ENCODE measurements at places on chromosomes 16 and 17.

- DNase-seq: no peak
These were observed 22.6 kb downstream of the SLC5A10 start for GRCh38 chr17:18974407-18975149.

DNA sequence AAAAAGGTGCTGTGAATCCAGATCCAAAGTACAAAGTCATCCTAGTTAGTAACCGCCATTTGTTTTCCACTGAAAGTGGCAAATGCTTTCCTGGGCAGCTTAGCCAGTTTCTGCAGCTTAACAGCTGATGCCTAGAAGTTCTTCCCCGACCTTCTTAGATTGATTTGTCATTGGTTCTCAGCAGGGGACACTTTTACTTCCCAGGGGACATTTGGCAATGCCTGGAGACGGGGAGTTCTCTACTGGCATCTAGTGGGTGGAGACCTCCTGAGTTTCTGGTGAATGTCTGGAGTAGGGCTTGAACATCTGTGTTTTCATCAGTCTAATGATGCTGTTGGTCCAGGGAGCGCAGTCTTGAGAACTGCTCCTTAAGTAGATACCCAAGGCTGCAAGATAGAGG, 7.6 kb downstream of the DNAJA3 start:
- DNase-seq: no peak

DNA sequence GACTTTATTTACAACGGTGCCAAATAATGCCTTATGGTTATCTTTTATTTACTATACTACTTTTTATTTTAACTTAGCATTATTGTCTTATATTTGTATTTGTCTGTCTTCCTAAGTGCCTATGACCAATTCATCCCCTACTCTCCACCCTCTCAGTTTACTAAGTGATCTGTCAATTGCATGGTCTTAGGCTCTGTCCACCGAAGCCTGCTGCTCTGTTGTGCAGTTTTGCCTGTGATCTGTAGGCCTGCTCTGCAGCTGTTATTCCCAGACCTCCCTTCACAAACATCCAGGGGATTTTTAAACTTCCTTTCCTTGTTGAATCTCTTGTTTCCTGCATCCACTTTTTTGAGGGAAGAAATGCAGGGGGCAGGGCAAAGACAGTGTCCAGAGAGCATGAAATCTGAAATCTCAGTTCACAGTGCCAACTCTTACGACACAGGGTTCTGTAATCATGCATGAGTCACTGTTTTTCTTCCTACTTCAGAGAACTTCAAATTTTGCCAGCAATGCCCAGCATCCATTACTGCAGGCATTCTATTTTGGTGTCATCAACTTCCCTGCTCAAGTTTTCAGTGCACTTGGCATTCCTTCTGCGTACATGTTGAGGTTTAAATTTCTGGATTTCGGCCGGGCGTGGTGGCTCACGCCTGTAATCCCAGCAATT, 11.4 kb downstream of the SLFN5 start:
- DNase-seq: no peak

DNA sequence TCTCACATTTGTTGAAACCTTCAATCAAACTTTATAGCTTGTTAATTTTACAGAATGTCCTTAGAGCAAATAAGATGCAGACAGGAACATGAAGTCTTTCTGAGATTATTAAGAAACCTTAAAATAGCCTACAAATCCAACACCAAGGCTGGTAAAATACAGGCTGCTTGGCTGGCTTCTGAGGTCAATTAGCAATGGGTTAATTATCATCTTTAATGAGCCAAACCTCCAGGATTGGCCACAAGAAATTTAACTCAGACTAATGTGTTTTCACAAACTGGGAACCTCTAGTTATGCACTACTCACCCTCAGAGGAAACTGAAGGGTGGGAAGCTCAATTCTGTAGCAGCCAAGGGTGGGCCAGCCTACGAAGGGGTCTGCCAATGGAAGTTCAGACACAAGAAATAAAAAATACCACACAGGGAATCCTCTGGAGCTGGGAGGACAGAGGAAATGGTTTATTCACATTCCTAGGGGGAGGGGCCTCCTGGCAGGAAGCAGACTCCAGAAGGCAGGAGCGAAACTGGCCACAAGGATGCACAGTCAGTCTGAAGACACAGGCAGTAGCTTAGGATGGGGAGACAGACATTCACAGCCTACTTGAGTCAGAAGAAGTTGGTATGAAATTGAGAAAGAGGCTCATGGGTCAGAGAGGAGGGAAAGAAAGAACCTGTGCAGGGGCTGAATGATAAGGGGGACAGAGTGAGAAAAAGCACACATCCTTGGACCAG, 36.1 kb downstream of the HIC1 start:
- DNase-seq: no peak

GRCh38 chr17:43676471-43676870, 14.7 kb upstream of the MEOX1 start:
- no peak for DNase-seq

DNA sequence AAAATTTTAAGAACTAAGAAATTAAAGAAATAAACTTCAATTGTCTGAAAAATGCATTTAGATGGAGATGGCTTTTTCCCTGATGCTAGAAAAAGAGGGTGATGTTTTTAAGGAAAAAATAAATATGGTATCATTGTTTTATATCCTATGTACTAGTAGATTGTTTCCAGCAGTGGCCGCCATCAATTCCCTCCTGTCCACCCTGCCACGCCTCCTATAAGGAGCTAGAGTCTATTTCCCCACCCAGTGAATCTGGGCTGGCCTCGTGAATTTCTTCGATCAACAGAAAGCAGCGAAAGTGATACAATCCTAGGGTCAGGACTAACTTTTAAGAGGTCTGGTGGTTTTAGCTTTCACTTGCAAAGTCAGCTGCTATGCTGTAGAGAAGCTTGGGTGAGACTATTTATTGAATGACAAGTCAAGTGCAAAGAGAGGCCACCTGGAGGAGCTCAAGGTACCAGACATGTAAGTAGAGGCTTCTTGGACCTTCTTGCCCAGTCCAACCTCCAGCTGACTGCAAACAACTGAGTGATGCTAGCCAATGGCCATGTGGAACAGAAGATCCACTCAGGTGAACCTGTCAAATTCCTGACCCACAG, 80.9 kb upstream of the MTMR4 start:
- DNase-seq: no peak

DNA sequence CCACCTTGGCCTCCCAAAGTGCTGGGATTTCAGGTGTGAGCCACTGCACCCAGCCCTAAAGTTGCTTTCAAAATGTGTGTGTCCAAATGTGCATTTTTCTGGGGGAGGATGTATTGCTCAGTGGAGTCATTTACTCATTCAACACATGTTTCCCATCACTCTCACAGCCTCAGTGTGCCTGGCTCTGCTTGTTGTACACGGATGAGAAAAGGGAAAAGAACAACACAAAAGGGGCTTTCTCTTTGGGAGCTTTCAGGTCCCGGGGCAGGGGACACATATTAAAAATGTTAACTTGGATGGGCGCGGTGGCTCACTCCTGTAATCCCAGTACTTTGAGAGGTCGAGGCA, 1.7 kb upstream of the PPL start:
- DNase-seq: no peak

- no peak for DNase-seq
These were observed 7.3 kb upstream of the ZDHHC7 start for GRCh38 chr16:85018529-85019236.

DNA sequence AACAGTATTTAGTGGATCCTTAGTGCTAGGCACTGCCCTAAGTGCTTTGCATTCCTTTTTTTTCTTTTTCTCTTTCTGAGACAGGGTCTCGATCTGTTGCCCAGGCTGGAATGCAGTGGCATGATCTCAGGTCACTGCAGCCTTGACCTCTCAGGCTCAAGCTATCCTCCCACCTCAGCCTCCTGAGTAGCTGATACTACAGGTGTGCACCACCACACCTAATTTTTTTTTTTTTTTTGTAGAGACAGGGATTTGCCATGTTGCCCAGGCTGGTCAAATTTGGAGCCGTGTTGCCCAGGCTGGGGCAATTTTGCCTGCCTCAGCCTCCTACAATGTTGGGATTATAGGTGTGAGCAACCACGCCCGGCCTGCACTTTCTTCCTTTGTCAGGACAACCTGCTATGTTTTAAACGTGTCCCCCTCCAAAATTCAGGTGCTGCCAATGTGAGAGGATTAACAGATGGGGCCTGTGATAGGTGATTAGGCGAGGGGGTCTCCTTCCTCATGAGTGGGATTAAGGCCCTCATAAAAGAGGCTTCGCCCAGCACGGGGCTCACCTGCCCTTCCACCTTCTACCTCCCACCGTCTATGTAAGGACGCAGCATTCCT, 5.4 kb downstream of the NQO1 start:
- no peak for DNase-seq

DNA sequence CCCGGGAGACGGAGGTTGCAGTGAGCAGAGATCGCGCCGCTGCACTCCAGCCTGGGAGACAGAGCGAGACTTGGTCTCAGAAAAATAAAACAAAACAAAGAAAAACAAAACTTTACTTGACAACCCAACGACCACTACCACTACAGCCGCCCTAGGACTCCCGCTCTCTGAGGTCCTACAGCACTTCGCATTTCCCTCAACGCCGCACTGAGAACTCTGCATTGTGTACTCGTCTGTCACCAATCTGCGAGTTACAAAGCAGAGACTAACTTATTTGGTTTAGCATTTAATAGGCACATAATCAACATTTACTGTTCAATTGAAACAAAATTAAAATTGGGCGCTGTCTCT, 479 bp upstream of the ZNF207 start:
- peak; percentile 73 for DNase-seq

DNA sequence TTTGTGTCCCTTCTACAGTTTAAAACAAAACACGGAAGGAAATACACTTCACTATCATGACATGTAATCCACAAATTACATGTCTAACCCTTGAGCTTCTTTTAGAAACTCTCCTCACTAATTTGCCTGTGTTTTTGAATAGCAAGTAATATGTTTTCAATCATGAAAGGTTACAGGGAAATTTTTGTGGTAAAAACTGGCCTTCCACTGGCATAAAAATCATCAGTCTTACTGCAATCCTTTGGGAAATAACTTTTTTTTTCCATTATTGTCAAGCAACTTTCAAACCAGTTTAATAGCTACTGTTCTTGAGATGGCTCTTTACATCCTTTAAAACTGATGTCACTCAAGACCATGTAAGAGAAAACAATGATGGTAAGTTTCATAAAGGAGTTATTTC, 27.0 kb downstream of the MYO1D start:
- no peak for DNase-seq

GRCh38 chr17:859824-860195, 77.7 kb downstream of the MRM3 start:
- no peak for DNase-seq

DNA sequence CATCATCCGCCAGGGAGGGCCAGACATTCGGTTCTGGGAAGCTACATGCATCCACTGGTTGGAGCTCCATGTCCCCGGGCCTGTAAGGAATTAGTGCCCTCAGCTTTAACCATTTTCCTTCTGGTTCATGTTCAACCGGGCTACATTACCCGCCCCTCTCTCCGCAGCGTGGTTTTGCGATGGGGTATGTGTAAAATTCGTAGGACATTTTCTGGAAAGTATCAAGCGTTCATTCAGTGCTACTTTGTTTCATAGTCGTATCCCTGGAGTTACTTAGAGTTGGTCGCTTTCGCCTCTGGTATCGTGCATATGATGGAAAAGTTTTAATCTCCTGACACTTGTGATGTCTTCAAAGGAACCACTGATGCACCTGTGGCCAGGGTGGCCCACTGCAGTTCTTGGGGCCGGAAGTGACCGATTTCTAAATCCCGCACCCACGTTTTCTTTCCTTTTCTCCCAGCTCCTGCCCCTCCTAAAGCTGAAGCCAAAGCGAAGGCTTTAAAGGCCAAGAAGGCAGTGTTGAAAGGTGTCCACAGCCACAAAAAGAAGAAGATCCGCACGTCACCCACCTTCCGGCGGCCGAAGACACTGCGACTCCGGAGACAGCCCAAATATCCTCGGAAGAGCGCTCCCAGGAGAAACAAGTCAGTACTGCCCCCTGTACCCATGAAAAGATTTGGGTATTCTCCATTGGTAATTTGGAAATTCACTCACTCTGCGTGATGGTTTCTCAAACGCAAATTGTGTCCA, 637 bp downstream of the RPL23A start:
- DNase-seq: no peak

DNA sequence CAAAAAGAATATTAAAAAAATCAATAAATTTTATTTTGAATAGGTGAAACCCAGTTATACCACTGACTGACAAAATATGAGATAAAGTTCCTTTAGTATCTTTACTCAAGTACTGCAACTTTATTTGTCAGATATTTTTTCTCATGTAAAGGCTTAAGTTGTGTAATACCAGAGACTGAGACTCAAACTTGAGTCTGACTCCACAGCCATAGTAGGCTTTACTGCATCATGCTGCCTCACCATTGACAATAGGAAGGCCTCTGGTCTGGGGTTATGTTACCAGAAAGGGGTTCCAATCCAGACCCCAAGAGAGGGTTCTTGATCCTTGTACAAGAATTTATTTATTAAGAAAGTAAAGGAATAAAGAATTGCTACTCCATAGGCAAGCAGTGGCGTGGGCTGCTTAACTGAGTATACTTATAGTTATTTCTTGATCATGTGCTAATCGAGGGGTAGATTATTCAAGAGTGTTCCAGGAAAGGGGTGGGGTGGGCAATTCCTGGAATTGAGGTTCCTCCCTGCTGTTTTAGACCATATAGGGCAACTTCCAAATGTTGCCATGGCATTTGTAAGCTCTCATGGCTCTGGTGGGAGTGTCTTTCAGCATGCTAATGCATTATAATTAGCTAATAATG, 187.4 kb upstream of the WSB1 start:
- no peak for DNase-seq

- peak; percentile 32 for DNase-seq
These were observed 15.2 kb upstream of the MTSS2 start for GRCh38 chr16:70701036-70701435.

DNA sequence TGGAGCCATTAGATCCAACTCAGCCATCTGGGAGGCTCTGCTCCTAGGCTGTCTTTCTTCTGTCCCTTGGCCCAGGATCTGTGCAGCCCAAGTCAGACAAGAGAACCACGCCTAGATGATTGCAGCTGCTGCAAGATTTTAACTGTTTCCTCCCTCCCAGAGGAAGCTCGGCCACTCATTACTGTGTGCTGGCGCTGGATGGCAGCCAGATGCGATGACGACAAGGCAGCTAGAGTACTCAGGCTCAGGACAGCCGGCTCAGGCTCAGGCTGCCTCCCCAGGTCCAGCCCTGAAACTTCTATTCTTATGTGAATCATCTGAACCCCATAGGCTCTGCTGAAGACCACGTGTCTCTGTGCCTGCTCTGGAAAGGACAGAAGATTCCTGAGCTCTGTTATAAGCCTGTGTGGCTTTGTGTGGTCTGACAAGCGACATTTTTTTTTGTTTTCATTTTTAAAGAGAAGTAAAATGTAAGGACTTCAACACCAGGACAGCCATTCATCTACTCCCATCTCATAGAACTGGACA, 32.1 kb upstream of the FBXW10B start:
- peak; percentile 71 for DNase-seq

GRCh38 chr16:55001931-55002330, 71.3 kb downstream of the IRX5 start:
- DNase-seq: no peak

DNA sequence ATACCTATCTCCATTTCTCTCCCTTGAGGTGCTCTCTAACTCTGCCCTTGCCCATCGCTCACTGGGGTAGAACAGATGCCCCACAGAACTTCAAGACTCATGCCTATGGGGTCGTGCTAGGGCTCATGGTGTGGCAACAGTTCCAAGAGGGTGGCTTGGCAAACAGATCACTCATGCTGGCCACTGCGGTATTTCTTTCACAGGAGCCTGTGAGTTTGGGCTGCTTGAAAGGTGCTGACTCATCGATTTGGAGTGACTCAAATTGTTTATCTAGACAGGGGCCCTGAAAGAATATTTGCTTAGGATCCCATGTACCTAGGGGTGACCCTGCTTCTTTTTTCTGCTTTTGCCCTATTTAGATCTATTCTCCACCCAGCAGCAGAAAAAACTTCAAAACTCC, 69.9 kb downstream of the IRX5 start:
- DNase-seq: no peak

- no peak for DNase-seq
These were observed 60.6 kb downstream of the NT5M start for GRCh38 chr17:17363638-17364337.
